ENCODE measurements at places on chromosomes 5 and 9.

- DNase-seq, result no peak
Measured at GRCh38 chr9:127056446-127056845, 66.0 kb downstream of the ANGPTL2 start.

DNA sequence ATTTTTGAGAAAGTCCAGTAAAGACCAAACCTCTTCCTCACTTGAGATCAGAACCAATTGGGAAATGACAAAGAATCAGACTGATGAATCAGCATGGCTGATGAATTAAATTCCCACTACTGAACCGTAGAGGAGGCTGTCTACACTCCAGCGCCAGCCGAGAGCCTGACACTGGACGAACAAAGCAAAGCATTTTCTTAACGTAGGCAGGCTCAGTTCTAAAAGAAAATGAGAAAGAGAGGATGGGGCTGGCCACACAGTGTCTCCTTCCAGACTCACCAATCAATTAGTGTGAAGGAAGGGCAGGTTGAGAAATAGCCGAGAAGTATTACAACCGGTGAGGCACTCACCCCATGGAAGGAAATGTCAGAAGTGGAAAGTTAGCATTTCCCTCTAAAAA, 49.4 kb downstream of the ITGA1 start:
- DNase-seq, result no peak

- no peak for DNase-seq
Measured at GRCh38 chr5:53469946-53470687, 10.3 kb upstream of the FST start.

- no peak for DNase-seq
Measured at GRCh38 chr5:24999732-25000131, 355.0 kb upstream of the CDH10 start.

GRCh38 chr9:70945301-70945700, 176.1 kb downstream of the TRPM3 start:
- no peak for DNase-seq

GRCh38 chr9:125812403-125812802, 65.2 kb downstream of the PBX3 start:
- no peak for DNase-seq

DNA sequence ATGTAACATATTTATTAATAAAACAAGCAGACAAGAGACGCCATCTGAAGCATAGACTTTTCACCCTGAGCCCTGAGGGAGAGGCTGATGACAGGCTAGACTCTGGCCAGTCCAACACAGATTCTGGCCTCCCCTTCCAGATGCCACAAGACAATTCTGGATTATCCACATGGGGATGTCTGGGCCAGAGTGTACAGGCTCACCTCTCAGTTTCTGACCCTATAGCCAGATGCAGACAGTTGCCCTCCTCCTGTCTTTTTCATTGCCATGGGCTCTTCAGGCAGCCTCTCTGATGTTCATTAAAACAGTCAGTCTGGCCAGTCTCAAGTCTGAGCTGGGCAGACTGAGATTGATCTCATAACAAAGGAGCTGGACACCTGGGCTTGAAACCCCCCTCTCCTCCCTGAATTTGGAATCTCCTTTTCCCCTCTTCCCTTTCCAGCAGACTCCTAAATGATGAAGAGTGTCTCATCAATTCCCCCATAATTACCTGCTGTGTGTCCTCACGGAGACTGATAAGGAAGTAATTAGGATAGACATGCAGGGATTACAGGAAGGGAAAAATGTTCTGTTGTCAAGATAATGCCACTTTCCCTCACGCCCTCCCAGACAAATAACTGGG, 89.6 kb downstream of the ASTN2 start:
- DNase-seq, result no peak

DNA sequence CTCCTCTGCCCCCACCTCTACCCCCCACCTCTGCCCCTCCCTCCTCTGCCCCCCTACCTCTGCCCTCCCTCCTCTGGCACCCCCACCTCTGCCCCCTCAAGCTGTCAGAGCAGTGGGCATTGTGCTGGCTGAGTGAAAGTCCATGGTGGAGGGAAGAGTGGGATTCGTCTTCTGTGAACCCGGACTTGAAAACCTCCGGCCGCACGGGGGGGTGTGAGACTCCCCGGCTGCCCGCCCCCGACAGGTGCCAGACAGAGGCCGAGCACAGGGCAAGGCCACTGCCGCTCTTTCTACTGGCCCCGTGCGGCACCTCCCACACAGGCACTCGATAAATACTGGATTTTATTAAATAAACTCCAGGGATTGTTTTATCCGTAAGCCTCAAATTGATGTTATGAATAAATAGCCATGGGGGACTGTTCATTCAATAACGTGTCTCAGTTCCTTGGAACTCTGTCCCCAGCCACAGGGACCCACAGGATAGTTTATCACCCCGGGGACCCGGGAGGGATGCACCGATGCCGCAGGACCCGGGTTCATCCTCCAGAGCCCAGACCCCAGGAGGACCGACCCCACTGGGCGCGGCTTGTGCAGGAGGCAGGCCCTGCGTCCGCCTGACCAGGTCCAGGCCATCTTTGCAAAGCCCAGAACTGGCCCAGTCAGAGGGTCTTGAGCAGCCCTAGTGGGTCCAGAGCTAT, 2.6 kb upstream of the QRFP start:
- DNase-seq, result no peak

DNA sequence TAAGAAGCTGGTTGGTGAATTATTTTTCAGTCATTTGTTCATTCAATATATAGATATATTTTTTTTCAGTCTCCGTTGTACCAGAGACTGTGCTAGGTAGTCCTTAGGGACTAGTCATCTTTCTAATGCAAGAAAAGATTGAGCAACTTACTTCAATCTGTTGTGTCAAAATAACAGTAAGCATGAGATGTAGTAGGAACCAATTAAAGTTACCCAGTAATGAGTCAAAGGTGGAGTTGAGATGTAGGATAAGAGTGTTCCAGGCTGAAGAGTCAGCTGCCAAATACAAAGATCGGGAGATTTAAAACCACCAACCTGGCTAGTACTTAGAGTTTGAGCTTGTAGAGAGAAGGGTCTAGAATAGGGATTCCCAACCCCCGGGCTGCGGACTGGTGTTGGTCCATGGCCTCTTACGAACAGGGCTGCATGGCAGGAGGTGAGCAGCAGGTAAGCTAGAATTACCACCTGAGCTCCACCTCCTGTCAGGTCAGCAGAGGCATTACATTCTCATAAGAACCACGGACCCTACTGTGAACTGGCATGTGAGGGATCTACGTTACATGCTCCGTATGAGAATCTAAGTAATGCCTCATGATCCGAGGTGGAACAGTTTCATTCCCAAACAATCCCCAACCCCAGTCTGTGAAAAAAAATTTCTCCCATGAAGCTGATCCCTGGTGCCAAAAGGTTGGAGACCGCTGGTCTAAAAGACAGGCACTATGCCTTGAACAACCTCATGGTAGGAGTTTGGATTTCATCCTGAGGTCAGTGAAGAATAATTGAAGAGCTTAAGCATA, 1241.5 kb upstream of the WWC1 start:
- no peak for DNase-seq

DNA sequence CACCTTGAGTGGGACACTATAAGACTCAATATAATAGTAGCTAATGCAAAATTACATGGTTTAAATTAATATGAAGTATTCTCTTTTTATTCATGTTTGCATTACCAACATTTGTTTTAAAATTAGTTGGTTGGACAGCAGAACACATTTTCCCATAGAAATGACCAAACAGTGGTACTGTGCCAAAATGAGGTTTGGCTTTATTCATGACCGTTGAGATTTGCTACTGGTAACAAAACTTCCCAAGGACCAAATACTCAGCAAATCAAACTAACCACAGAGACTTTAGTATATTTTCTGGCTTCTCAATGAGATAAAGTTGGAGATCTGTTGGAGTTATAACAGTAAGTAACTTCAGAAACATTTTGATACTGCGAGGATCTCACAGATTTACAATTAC, 637.8 kb upstream of the MEF2C start:
- DNase-seq, result no peak

- DNase-seq, result no peak
Measured at GRCh38 chr9:88951155-88951542, 40.1 kb upstream of the S1PR3 start.

DNA sequence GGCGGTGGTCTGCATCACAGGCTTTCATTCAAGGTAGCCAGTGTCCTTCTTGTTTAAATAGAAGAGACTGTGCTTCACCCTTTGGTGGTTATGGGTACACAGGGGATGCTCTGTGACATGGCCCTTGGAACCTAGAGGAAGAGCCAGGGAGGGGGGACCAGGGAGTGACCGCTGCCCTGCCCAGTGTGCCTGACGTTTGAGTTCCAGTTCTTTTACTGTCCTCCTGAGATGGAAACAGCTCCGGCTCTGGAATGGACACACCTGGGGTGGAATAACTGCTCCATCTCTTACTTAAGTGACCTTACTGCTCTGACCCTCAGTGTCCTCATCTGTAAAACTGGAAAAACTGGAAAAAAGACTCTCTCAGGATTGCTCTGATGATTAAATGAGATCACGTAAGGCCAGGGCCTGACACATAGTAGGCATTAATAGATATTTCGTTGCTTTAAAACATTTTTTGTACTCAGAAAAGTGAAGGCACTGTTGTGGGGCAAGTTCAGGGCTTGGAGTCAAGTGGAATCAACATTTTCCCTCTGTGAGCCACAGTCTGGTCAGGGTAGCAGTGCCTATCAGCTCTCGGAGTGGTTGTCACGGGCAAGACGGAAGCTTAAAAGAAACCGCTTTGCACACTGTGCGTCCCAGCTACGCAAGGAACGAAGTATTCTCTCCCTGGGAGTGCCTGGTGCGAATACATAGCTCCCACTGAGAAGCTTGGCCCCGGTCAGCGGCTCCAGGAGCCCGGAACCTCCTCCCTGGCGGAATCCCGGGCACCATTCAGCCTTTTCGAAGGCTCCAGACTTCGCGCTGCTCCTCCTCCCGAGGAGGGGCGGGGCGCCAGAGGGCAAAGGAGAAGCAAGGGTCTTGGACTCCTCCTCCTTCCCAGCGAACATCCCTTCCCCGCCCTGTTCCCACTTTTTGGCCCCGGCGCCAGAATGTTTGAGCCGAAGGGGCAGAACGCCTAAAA, 5.8 kb downstream of the POU4F3 start:
- no peak for DNase-seq

DNA sequence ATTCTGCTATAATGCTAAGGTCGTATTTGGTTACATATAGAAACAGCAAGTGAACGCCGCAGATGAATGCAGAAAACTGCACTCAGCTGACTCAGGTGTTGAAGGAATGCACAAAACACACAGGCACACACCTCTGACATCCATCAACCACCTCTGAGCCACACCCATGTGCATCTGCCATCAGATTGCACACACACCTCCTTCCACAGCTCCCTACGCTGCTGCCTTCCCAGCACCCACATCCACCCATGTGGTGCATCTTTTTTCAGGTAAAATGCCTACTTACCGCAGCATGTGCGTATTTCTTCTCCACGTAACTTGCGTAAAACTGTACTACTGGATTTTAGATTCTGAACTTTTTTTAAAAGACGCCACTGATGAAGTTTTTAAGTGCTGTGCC, 7.1 kb downstream of the STK10 start:
- no peak for DNase-seq

- no peak for DNase-seq
Measured at GRCh38 chr9:101269591-101270283, 115.1 kb downstream of the BAAT start.

DNA sequence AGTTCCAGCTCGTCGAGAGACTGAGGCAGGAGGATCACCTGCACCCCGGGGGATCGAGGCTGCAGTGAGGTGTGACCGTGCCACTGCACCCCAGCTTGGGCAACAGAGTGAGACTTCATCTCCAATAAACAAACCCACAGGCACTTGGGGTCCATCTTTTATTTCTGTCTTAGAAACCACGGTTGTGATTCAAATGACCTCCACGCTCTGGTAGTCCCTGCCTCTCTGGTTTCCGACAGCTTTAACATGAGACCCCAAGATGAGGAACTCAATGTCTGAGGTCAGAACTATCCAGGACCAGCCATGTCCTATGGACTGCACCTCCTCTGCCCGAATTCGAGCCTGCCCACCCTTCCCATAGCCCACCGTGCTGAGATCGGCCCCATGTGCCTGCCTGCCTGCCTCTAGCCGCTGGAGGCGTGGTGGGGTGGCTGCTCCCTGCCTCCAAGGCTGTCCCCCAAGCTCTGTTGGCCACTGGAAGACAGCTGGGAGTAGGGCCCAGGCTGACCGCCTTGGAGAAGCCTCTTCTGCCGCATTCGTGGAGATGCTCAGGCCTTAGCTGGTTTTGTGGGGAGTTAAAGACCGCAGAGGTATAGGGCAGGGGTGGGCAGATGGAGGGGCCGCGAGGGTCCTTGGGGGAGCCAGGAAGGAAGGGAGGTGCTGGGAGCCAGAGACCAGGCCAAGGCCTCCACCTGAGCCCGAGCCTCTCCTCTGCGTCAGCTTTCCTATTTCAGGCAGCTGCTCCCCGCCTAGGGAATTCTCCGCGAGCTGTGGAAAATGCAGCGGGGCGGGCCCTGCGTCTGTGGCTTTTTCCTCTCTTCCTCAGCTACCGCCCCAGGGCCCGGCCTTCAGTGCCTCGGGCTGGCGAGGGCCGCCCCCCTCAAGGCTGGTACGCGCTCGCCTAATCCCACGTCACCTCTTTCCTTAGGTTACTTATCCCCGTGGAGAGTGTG, 6.9 kb upstream of the WDR5 start:
- DNase-seq, result no peak

- no peak for DNase-seq
Measured at GRCh38 chr9:133873009-133873408, 119.1 kb downstream of the VAV2 start.

DNA sequence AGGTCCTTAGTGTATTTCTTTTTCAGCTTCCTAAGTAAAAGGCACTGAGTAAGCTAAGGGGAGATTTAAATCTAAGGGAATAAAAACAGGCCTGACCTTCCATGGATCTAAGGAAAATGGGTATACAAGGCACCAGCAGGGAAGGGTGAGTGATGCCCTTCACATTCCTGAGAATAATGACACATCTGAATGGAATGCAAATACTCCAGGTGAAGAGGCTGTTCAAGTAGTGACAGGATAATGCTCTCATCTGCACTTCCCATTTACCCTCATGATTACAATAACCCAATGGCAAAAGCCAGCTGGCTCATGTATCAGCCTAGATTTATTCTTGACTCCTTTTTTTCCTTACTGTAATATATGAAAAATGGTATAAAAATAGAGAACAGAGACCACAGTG, 216.2 kb upstream of the ACTBL2 start:
- DNase-seq, result no peak

GRCh38 chr9:85427772-85428171, 314.0 kb downstream of the AGTPBP1 start:
- DNase-seq, result no peak

- DNase-seq, result no peak
Measured at GRCh38 chr9:135526089-135526729, 5.0 kb downstream of the LCN1 start.

- no peak for DNase-seq
Measured at GRCh38 chr5:74945561-74946165, 79.5 kb upstream of the FAM169A start.

DNA sequence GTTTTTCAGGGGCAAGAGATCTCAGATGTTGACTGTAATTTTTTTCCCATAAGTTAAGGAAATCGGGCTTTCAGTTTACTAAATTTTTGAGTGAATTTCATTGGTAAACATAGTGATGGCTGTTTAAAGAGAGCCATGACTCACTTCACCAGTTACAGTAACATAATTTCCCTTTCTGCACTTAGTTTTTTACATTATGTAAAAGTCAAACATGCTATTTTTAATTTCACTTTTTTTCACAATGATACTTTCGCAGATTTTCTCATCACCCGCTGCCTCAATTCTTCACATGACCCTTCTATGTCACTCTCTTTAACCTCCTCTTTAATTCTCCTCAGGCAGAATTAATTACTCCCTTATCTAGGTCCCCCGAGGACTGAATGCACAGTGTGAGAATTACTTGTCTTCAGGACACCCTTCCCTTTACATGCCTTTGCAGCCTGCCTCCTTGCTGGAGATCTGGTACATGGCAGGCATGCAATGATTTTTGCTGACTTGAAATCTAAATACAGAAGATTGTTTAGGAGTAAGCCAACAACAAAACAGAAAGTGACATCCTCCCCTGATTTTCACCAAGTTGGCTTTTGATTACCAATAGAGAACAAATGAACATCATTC, 217.5 kb upstream of the S1PR3 start:
- no peak for DNase-seq

All from activated naive CD4-positive, alpha-beta T cell (primary cell).